Left lung (tissue), 14 donors: ENCODE measurements at places on chromosomes 2 and 18.

DNA sequence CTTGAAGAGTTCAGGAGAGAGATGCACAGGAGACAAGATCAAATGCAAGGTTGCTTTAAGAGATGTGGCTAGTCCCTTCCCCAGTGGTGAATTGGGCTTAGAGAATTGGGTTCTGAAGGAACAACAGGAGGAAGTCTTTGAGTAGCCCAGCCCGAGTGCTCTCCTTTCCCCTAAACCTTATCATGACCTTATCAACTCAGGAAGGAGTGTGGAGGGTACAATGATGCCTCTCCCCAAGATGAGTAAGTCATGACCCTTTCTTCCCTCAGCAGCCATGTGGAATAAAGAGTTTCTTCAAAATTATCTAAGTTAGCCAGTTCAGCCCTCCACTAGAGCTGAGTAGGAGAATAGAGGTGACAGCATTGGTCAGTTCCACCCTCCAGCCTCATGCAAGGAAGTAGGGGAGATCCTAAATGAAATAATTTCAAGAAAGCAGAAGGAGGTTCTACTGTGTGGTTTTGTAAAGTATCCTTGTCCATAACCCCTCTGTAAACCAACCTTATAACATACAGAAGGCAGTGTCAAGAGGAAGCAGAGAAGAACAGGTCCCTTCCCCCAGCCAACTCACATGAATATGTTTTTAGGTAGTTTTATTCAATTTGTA lies 88.4 kb downstream of the ARHGAP15 start:
- no peaks in the 10 kb centered on the region for H3K36me3 ChIP-seq
- no peak for DNase-seq
- H3K4me1 ChIP-seq, result peaks cover 6% of the 10 kb centered on the region

- no peak for DNase-seq
- no peaks in the 10 kb centered on the region for H3K4me1 ChIP-seq
- H3K36me3 ChIP-seq, result no peaks in the 10 kb centered on the region
- H3K4me3 ChIP-seq, result no peak overlapping the region
- no peaks in the 10 kb centered on the region for H3K27me3 ChIP-seq
- H3K27ac ChIP-seq, result no peak overlapping the region
Measured at GRCh38 chr2:30321466-30321865, 90.1 kb downstream of the LBH start.

GRCh38 chr18:76592981-76593381 lies 97.9 kb upstream of the ZNF516 start:
- H3K36me3 ChIP-seq, result no peaks in the 10 kb centered on the region
- no peak for DNase-seq
- H3K4me1 ChIP-seq, result peaks cover 19% of the 10 kb centered on the region
- no peaks in the 10 kb centered on the region for H3K27me3 ChIP-seq
- H3K27ac ChIP-seq, result no peak overlapping the region

DNA sequence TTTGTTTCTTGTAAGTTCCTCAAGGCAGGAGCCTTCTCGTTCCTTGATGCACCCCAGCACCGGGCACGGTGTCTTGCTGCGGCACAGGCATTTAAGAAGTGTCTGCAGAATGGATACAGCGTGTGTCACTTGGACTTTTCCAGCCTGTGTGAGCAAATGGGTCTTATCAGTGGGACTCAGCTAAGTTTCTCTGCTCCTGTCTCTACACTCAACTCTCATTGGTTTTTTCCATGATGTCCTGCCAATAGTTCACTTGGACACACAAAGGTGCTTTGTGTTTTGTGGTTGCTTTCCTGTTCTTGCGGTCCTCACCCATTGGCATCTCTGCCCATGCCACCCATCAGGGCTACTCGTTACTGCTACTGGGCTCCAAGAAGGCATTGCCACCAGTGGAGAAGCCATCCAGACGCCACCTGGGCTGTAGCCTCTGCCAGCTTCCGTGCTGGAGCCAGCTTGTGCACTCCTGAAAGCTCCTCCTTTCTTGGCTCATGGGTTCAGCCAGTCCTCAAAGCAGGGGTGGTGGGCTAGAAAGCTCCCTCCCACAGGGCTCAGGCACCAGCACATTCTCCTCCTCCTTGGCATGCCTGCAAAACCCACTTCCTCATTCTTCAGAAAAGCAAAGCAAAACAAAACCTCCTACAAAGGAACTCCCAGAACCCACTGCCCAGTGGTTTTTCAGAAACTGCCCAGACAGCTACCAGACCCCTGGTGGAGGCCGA lies 41.4 kb downstream of the IL1R2 start:
- peak overlapping the region; percentile 80 for H3K27ac ChIP-seq
- DNase-seq, result no peak
- no peak overlapping the region for H3K4me3 ChIP-seq
- H3K27me3 ChIP-seq, result no peaks in the 10 kb centered on the region

GRCh38 chr2:235116885-235117492 lies 165.2 kb downstream of the SH3BP4 start:
- no peaks in the 10 kb centered on the region for H3K27me3 ChIP-seq
- H3K27ac ChIP-seq, result no peak overlapping the region
- H3K4me1 ChIP-seq, result no peaks in the 10 kb centered on the region
- no peaks in the 10 kb centered on the region for H3K36me3 ChIP-seq
- H3K4me3 ChIP-seq, result no peak overlapping the region

DNA sequence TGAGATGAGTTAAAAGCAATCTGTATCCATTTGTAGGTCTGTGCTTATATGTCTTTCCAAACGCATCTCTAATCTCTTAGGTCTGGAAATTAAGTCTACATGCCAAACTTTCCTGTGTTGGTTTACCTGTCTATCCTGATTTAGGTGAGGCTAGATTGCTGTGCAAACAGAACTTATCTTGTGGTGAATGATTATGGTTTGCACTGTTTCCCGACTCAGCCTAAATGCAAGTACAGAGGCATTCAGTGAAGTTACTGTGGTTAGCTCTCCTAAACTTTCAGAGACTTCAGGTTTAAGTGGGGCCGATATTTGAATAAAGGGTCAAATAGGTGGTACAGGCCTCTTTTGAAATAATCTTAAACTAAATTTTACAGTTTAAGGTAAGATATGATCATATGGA lies 103.5 kb downstream of the ICOS start:
- H3K27ac ChIP-seq, result no peak overlapping the region
- no peaks in the 10 kb centered on the region for H3K27me3 ChIP-seq
- no peaks in the 10 kb centered on the region for H3K4me1 ChIP-seq
- H3K36me3 ChIP-seq, result no peaks in the 10 kb centered on the region
- H3K4me3 ChIP-seq, result no peak overlapping the region

DNA sequence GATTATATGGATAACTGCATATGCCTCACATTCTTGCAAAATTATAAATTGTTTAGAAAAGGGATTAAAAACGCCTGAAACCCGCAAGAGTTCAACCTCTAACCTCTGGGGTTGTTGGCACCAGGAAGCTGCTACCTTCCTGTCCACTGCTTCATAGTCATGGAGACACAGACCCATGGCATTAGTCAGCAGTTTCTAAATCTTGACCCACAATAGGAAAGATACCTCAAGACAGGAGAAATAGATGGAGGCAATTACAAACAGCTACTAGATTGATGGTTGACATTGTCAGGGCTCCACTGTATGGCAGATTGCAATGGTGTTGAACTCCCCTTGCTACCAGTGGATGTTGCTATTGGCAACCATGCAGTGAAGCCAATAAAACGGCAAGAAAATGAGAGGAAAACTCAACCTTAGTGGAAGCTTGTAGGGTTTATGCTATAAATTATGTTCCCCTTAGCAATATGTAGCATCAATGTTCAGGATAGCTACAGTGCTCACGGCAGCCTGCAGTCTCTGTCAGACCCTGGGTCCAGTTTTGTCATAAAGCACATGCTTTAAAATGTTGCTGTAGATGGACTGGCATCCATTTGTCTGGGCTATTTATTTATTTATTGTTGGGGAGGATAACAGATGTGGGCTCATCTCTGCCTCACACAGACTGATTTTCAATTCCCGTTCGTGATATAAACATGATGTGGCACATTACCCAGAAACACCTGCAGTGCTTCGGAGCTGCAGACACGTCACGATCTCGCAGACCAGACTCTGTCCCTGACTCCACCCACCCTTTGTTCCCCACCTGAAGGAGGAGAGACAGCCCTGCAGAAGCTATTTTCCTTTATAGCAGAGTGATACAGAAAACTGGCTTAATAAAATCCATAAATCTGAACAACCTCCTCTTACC lies 233.4 kb downstream of the AGPS start:
- no peaks in the 10 kb centered on the region for H3K36me3 ChIP-seq
- no peaks in the 10 kb centered on the region for H3K4me1 ChIP-seq
- DNase-seq, result no peak
- no peak overlapping the region for H3K4me3 ChIP-seq

DNA sequence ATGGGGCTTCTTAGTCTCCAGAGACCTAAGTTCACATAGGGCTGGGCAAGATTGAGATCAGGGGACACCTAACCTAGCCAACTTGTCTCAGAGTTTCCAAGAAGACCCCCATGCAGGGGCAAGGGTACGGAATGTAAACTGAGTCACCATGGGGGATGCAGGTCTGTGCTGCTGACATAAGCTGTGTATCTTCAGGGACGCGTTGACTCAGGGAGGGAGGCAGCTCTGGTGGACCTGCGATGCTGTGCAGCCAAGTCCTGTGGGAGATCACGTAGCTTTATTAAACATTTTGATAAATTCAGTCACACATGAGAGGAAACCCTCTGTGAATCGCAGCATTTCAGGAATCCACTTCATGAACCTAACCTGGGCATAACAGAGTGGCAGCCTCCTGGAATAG lies 216.0 kb downstream of the ANKRD30B start:
- no peaks in the 10 kb centered on the region for H3K36me3 ChIP-seq
- DNase-seq, result no peak
- H3K4me3 ChIP-seq, result no peak overlapping the region
- no peaks in the 10 kb centered on the region for H3K4me1 ChIP-seq
- no peaks in the 10 kb centered on the region for H3K27me3 ChIP-seq

DNA sequence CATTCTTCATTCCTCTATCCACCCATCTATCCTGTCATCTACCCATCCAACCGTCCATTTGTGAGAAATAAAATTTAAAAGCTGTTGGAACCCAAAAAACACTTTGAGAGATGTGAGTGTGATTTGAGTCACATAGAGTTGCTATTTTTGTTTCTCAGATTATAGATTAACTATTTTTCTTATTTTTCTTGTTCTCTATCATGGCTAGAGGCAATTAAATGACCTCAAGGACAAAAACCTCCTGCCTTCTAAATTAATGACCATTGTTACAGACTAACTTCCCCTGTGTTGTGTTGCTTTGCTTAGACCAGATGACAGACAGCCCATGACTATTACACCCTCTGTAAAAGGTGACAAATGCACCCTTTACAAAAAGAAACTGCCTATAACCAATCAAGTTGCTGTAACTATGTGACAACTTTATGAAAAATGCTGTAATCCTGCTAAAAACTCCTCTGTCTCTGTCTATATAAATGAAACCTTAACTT lies 207.9 kb upstream of the CXCR4 start:
- no peaks in the 10 kb centered on the region for H3K27me3 ChIP-seq
- peak overlapping the region; percentile 61 for H3K27ac ChIP-seq
- DNase-seq, result no peak
- no peak overlapping the region for H3K4me3 ChIP-seq
- no peaks in the 10 kb centered on the region for H3K36me3 ChIP-seq
- peaks cover 47% of the 10 kb centered on the region for H3K4me1 ChIP-seq

DNA sequence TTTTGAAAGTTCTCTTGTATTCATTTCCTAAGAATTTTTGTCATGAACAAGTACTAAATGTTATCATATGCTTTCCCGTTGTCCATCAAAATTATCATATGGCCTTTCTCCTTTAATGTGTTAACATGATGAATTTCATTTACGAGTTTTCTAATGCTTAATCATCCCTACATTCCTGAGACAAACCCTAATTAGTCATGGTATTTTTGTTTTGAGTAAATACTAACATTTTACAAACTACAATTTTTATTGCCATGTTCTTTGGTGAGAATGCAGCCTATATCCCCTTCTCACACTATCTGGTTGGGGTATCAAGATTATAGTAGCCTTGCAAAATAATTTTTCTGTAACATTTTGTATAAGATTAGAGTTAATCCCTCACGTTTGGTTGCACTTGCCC lies 14.5 kb downstream of the SMAD2 start:
- no peaks in the 10 kb centered on the region for H3K4me1 ChIP-seq
- H3K36me3 ChIP-seq, result peaks cover under 1% of the 10 kb centered on the region
- no peak for DNase-seq
- no peaks in the 10 kb centered on the region for H3K27me3 ChIP-seq
- no peak overlapping the region for H3K27ac ChIP-seq

- peak within 1 kb of the TSS; percentile 80 for H3K27ac ChIP-seq
- peaks cover 20% of the 10 kb centered on the region for H3K27me3 ChIP-seq
Measured at GRCh38 chr2:221572219-221572820, at the start of gene EPHA4. TSS of gene EPHA4 (minus strand) at chr2:221572304. CDS start at chr2:221572248, 56 bp downstream.

DNA sequence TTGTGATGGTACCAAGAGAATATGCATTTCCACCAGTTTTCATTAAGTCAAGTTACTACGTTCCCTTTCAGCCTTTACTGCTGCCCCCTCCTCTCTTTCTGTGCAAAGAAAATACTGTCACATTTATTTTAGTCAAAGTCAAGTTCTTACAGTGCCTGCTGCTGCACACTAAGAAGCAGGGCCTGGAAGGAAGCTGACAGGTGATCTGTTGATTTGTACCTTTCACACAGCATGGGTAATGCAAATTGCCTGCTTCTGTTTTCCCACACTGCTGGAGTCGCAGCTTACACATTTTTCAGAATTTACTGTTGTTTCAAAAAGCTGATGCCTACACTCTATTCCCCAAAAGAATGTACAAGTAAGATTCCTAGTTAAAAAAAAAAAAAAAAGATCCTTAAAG lies 48.7 kb upstream of the CD226 start:
- no peak overlapping the region for H3K27ac ChIP-seq
- H3K36me3 ChIP-seq, result no peaks in the 10 kb centered on the region
- no peak overlapping the region for H3K4me3 ChIP-seq
- no peak for DNase-seq
- H3K27me3 ChIP-seq, result no peaks in the 10 kb centered on the region

GRCh38 chr2:165844216-165844615 lies 50.2 kb upstream of the GALNT3 start:
- no peaks in the 10 kb centered on the region for H3K4me1 ChIP-seq
- H3K27me3 ChIP-seq, result no peaks in the 10 kb centered on the region
- DNase-seq, result no peak
- no peak overlapping the region for H3K27ac ChIP-seq

GRCh38 chr18:61448316-61448715 lies 115.1 kb downstream of the CDH20 start:
- H3K4me1 ChIP-seq, result no peaks in the 10 kb centered on the region
- H3K27me3 ChIP-seq, result no peaks in the 10 kb centered on the region
- no peak overlapping the region for H3K4me3 ChIP-seq
- no peak for DNase-seq
- no peak overlapping the region for H3K27ac ChIP-seq

DNA sequence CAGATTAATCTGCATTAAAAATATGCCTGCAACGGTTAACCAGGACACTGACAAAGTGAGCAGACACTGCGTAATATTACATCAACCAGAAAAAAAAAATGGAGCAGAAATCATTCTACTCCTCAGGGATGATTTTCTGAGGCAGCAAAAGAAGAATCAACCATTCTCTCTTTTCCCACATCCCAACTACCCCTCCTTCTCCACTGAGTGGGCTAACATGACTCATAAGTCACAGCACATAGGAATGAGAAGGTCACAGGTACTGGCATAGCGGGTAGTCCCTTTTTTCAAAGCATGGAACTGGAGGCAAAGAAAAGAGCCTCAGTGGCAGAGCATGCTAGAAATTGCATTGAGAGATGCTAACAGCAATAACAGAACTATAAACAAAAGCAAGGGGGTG lies 54.3 kb upstream of the TSPYL6 start:
- H3K36me3 ChIP-seq, result no peaks in the 10 kb centered on the region
- no peak for DNase-seq
- no peaks in the 10 kb centered on the region for H3K27me3 ChIP-seq

- no peaks in the 10 kb centered on the region for H3K36me3 ChIP-seq
- H3K4me1 ChIP-seq, result no peaks in the 10 kb centered on the region
- H3K27ac ChIP-seq, result no peak overlapping the region
- H3K27me3 ChIP-seq, result peaks cover 15% of the 10 kb centered on the region
- DNase-seq, result no peak
Measured at GRCh38 chr2:70411483-70412125, 109.7 kb upstream of the FAM136A start.
